ENCODE measurements at places on chromosomes 2 and 18.

- no peak for DNase-seq
Observed at GRCh38 chr2:60297296-60298005, 256.0 kb downstream of the BCL11A start.

DNA sequence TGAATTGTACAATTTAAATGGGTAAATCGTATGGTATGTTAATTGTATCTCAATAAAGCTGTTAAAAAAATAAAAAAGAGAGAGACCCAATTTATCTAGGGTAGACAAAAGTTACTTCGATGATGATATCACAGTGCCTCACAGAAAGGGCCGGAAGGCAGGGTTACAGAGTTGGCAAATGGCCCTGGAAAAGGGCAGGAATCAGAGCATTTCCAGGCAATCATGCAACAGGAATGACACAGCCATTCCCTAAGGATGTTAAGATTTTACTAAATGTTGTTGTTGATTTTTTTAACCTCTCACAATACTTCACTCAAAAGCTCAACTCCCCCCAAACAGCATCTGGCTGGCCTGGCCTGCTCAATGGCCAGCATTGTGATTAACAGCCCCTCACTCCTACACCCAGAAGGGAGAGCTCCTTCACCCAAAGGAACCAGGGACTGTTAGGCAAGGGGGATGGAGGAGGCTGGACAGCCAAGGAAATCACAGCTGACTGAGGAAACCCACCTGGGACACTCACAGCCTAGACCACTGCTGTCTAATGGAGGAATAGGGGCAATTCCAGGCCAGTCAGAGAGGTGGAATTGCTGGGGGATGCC, 7.7 kb upstream of the SP100 start:
- no peak for DNase-seq

DNA sequence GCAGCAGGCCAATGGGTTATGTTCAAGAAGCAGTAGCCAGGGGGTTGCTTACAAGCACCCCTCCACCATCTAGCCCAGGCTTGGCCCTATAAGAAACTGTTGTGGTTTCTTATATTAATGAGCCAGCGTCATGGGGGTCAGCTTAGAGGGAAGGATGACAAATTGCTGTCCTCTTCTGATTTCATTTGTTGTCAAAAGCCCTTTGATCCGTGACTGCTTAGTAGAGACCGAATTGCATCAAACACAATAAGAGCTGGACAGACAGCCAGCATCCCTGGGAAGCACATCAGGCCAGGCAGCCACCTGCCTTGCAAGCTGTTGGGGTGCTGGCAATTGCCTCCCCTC, 206.6 kb upstream of the SETBP1 start:
- no peak for DNase-seq

GRCh38 chr2:18132697-18133096, 254.2 kb downstream of the KCNS3 start:
- no peak for DNase-seq

DNA sequence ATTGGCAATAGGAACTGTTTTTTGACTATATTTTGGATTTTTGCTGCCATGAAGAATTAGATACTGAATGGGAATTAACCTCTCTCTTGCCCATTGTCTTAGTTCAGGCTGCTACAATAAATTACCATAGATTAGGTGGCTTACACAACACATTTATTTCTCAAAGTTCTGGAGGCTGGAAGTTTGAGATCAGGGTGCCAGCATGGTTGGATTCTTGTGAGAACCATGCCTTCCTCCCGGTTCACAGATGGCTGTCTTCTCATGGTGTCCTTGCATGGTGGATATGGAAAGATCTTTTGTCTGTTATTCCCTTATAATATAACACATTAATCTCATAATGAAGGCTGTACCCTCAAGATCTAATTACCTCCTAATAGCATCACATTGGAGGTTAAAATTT, 836.4 kb downstream of the SLC4A3 start:
- no peak for DNase-seq

- DNase-seq: no peak
Observed at GRCh38 chr2:60961457-60961856, 56.1 kb upstream of the PEX13 start.

- no peak for DNase-seq
Observed at GRCh38 chr2:168928113-168928831, 27.2 kb downstream of the G6PC2 start.

DNA sequence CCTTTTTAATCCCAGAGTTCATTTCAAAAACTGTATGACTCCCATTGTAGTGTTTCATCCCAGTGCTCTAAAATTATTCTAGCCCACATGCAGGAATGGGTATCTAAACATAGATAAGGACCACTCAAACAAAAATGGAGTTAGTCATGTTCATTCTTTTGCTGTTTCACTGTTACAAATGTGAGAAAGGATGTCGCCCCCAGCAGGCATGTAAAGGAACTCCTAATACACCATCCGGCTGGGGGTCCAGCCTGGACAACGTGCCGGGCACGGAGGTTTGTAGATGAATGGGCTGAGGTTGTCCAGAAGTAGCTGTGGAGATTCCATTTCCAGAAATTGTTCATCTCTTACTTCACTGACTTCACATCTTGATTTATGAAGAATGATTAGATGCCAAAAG, 101.9 kb upstream of the RAB12 start:
- peak; percentile 4 for DNase-seq

DNA sequence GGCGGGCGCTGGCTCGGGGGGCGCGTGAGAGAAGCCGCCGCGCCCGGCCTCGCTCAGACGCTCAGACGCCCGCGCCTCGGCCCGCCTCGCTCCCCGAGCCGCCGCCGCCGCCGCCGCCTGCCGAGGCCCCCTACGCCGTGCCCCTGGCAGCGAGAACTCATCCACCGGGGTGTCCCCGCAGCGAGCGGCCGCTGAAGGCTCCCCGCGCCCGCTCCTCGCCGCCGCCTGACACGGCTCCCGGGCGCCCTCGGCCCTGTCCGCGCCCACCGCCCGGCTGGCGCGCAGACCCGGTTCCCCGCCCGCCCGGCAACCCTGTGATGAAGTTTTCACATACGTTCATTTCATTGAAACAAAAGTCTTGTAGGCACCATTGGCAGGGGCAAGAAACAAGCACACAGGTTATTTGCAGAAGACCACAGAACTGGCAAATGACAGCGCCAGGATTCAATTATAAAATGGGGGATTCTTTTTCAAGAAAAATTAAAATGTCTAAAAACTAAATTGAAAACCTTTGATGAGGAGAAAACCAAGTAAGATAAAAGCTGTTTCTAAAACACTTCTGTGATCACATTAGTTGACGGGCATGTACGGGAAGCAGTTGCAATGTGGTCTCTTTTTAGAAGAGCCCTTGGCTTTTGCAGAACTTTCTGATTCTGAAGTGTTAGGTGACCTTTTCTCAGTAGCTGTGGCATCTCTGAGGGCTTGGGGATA, 50.5 kb upstream of the TUBA3D start:
- DNase-seq: no peak

DNA sequence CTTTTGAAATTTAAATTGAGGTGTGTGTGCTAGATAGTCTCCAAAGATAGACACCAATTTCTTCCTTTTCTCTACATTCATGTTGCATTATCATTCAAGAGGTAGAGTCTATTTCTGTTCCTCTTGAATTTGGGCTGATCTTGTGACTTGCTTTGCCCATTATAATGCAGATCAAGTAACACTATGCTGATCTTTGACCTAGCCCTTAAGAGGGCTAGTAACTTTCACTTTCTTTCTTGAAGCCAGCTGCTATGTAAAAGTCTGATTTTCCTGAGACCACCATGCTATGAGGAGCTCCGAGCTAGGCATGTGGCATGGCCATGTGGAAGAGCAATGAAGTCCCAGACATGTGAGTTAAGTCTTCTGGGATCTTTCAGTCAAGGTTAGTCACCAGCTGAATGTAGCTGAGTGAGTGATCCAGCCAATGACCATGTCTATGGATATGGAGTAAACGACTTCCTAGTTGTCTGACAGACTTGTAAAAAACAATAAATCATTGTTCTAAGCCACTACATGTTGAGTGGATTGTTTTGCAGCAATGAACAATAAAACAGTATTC, 189.4 kb upstream of the CWC22 start:
- no peak for DNase-seq

DNA sequence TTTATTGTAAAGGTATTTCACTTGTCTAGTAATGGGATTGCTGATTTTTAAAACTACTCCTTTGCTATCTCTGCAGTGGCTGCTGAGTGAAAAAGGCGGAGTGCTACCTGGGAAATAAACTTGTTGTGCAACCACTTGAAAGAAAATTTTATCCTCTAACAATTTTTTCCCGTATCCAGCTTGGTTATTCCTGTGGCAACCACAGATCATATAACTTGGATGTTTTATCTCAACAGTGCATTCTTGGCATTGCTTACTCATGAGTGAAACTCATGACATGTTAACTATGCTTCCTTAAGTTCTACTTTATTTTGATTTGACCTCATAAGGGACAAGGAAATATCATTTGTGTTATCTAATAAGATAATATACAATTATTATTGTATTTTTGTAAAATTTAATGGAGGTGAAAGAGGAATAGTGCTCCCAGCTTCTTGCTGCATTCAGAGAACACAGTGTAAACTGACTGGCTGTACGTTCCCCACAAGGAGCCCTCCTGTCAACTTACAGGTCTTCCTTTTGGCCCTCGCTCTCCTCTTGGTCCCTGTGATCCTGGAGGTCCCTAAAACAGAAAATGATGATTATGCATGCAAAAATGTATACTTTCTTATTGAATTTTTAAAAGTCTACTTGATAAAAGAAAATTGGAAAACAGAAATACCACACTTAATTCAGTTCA, 82.7 kb downstream of the COL5A2 start:
- DNase-seq: no peak

DNA sequence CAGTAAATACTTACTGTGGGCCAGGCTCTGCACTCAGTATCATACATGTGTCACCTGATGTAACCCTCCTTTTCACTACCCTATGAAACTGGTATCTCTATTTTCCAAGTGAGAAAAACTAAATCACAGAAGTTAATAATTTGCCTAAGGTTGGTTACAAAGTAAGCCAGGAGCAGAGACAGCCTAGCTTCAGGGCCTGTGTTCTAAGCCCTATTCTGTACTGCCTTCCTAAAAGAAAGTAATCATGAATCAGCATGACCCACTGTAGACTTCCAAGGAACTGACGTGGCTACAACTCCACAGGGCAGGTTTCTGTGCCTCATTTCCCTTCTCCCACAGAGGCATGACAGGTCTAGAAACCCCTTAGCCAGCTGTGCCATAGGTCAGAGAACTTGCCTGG, 14.3 kb downstream of the ZNF142 start:
- DNase-seq: no peak

- DNase-seq: no peak
Observed at GRCh38 chr2:164793529-164793928, 48.1 kb downstream of the COBLL1 start.

- DNase-seq: no peak
Observed at GRCh38 chr2:239770246-239770639, 254.9 kb downstream of the NDUFA10 start.

GRCh38 chr2:61272421-61273070, 110.6 kb downstream of the C2orf74 start:
- no peak for DNase-seq

DNA sequence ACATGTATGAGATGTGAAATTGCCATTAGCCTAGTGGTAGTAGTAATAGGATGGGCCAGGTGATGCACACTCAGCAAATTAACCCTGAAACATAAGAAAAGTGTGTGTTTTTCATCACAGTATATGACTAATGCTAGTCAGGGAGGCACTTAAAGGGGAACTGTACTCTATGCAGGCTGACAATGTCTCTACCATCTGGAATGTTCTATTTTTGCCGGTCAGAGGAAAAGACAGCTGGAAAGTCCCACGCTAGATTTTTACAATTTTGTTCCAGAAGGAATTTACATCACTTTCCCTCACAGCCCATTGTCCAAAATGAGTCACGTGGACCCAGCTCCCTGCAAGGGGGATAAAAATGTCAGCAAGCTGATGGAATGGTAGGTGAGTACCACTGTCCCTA, 746.3 kb upstream of the CHAC2 start:
- DNase-seq: no peak

DNA sequence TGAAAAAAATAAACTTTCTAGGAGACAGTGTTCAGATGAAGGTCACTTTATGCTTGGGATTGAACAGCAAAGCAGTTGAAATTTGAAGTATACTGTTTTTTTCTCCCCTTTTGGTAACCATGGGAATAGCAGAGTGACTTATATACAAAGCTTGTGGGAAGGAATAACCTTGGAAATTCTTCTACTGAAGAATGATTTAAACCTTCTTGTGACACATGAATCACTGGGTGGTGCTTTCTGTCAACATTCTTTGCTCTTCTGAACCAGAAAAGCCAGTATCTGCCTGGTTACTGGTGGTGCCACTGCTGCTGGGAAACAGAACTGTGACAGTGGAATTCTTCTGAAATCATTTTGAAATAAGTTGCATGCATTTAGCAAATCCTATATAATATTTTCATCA, 39.4 kb upstream of the RND3 start:
- no peak for DNase-seq

- peak; percentile 93 for DNase-seq
Observed at GRCh38 chr18:59139291-59139614, 431 bp upstream of the SEC11C start.

DNA sequence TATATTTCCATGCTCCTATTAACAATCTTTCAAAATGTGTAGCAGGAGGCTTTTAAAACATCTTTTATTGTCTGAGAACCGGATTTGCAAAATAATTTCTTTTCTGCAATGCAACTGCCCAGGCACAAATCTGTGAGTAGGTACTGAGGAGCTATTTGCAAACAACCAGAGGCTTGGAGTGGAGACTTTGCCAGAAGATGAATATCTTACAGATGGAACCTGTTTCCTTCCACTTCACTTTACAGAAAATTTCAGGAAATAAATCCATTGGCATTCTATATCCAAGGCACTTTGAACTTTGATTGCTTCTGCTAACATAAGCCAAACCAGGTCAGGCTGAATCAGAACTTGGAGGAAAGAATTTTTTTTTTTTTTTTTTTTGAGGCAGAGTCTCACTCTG, 237.4 kb upstream of the REV1 start:
- no peak for DNase-seq

GRCh38 chr2:213187833-213188532, 36.6 kb upstream of the IKZF2 start:
- DNase-seq: no peak

DNA sequence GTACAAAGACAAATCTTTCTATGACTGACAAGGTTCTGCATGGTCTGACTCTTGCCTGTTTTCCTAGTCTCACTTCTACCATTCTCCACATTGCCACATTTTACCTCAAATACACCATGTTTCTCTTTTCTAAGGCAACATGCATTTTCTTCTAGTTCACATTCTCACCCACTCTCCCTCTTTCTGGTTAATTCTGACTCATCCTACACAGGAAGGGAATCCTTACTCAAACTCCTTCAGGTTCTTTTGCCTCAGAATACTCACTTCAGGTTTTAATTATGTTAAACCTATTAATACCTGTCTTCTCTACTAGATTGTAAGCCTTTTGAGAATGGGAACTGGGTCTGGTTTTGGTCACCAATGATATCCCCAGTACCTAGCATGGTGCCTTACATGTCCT, 47.2 kb downstream of the MAP2 start:
- no peak for DNase-seq

Measured in activated CD4-positive, alpha-beta memory T cell treated with anti-CD3 and anti-CD28 coated beads, Interleukin-2, amount 10 ng/mL, durations not matched to agents 7 days and 5 days (primary cell).